GM13977 (cell line): ENCODE measurements at places on chromosomes 7 and 10.

DNA sequence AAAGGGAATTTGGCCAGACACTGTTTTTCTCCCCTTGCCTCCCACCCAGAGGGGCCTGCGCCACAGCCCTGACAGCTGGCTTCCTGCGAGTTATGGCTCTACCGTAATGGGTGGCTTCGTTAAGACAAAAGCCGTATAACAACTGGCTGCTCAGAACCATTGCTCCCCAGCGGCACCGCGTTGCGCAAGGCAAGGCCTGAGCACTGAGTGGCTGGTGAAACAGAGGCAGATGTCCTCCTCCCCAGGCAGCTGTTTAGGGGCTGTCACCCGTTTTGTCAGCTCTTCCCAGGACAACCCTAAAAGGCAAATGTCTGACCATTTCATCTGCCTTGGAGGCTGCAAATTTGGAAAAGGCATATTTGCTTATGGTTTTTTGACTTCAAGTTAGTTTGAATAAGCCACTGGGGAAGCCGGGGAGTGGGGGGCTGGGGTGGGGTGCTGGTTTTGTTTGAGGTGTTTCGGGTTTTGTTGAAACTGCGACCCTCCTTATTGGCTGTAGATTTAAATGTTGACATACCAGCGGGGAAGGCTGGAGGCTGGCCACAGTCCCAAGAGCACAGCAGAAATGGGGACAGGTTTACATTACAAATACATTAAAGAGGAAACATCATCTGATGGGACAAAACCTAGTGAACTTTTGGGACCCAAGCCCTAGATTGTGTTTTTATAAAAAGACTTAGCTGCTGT, 681 bp upstream of the SPOCK2 start:
- peak; percentile 46 for DNase-seq

- no peak for DNase-seq
Observed at GRCh38 chr10:21493784-21494183, 31.7 kb downstream of the SKIDA1 start.

DNA sequence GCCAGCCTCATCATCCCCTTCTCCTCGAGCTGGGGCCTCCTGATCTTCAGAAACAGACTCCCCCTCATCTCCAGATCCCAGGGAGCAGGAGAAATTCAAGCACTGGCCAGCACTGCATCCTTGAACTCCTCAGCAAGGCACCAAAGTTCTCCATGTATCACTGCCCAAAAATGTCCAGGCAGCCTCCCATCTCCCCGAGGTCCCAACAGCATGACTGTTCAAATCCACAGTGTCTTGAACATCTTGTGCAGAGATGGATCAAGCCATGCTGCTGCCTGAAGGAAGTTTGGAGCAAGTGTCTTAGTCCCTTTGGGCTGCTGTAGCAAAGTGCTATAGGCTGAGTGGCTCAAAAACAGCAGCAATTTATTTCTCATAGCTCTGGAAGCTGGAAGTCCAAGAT, 115.5 kb upstream of the GALNT17 start:
- no peak for DNase-seq

GRCh38 chr10:116706281-116706680, 36.1 kb downstream of the HSPA12A start:
- DNase-seq = no peak

DNA sequence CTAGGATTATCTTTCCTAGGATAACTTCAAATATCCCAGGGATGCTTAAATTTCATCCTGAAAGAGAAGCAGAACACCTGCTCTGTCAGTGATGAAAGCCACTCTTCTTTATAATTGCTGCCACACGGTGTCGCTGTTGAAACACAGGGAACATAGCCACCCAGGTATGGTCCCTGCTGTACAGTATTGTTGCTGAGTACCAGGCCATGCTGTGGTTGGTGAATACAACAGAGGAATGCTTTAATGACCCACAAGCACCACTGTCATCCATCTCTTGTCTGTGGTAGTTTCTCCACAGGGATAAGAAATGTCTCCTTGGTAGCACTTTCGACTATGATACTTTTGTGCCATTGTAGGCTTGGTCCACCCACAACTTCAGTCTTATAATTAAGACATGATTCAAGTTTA, 70.6 kb upstream of the STARD3NL start:
- peak; percentile 52 for DNase-seq
